ENCODE measurements at places on chromosomes 2 and 18. TPM values are rescaled to one million over a fixed set of nuclear protein-coding genes. Genes with fewer than 3 reads are reported as not detected.

DNA sequence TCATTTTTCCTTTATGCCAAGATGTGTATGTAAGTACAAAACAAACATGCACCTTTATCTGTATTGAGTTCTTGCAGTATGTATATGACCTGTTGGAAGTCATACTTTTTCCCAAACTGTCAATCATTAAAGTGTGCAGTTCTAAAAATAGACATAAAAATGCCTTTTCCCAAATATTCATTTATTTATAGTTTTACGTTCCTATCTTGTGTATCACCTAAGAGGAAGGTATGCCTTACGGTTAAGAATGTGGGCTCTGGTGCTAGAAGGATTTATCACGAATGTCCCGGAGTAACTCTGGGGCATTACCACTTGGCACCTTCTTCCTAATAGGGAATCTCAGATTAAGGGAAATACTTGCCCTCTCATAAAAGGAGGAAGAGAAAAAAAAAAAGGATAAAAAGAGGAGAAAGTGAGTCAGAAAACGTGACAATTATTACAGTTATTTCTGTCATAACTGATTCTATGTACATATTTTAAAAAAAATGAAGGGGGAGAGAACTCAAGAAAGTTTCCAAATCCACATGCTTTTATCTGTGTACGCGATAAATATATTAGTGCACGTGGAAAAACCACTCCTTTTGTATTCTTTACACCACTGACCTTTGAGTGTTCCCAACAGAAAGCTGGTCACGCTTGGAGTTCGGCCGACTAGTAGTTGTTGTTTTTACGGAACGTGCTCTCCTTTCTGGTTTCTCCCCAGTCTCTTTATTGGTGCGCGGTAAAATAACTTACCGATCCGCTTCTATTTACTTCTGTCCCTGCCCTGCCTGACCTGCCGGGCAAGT, 721 bp downstream of the MCEE start:
- DNase-seq, result no peak

- no peak for DNase-seq
Observed at GRCh38 chr2:112636605-112637288, 9.0 kb upstream of the SLC20A1 start.

GRCh38 chr2:132448771-132449170, 32.2 kb downstream of the GPR39 start:
- no peak for DNase-seq

The TMEFF2 gene
- 0.11 TPM for total RNA-seq

The KATNAL2 gene
- 2.7 TPM for total RNA-seq

The MORN2 gene
- 21.4 TPM for total RNA-seq

The APCDD1 gene
- 34.5 TPM for total RNA-seq

Measured in Right ventricle myocardium inferior (tissue), 1 donor.